Activated CD8-positive, alpha-beta memory T cell treated with anti-CD3 and anti-CD28 coated beads, Interleukin-2, amount 10 ng/mL, durations not matched to agents 7 days and 5 days (primary cell): ENCODE measurements at places on chromosomes 6 and 20.

DNA sequence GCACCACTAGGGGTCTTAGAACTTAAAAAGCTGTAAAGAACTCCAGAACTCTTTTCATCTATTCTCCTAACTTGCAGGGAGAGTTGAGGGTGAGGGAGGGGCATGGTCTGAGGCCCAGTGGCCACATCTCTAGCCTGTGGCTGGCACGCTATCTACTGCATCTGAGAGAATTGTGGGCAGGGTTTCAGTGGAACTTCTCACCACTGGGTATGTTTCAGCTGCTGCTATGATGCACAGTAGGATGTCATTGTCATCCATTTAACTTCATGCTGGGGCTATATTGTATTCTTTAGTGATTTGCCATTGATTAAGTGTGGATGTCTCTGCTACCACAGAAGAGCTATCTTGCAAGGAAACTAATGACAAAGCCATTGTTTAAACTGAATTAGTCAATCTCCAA, 4.5 kb downstream of the TMEM14A start:
- DNase-seq, result no peak

- no peak for DNase-seq
These were observed 77.4 kb upstream of the ENPP5 start for GRCh38 chr6:46248143-46248542.

DNA sequence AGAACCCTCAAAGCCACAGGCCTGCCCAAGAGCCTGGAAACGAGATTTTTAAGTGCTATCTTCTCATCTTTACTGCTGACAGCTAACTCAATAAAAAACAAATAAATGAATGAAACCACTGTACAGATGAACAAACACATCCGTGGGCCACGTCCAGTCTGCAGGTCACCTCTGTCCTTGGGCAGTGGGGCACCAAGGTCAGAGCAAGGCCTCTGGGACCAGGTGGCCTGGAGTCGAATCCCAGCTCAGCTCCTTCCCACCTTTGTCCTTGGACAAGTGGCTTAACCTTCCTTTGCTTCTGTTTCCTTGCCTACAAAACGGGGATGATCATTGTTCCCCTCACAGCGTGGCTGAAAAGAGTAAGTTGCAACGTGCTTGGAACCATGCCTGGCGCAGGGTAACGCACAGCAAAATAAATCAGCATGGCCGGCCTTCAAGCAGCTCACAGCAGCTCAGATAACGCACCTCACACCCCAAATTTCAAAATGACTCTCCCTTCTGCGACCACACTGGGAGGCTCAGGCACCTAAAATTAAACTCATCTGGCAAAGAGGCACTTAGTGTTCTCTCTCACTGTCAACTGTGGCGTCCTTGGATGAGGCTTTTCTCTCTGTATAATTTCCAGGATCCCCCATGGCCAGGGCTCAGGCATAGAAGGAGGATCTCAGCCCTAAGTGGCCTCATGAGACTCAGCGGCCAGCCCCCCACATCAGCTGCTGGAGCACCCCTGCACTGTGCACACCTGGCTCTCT, 35.7 kb downstream of the RRBP1 start:
- no peak for DNase-seq

- DNase-seq, result no peak
These were observed 6.3 kb downstream of the SAMD5 start for GRCh38 chr6:147514831-147515230.

- peak; percentile 45 for DNase-seq
These were observed 27.9 kb upstream of the TBC1D7 start for GRCh38 chr6:13355999-13356785.

GRCh38 chr20:38326309-38326708, 20.0 kb upstream of the LBP start:
- no peak for DNase-seq

DNA sequence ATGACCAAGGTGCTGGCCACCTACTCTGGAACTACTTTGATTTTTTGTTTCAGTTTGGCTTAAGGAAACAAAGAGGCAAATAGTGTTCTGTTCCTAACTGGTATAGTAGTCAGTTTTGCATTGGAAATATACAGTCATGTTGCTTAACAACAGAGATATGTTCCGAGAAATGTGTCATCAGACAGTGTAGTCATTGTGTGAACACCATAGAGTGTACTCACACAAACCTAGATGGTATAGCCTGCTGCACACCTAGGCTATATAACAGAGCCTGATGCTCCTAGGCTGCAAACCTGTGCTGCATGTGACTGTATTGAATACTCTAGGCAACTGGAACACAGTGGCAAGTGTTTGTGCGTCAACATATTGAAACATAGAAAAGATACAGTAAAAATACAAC, 80.4 kb downstream of the ARID1B start:
- no peak for DNase-seq

DNA sequence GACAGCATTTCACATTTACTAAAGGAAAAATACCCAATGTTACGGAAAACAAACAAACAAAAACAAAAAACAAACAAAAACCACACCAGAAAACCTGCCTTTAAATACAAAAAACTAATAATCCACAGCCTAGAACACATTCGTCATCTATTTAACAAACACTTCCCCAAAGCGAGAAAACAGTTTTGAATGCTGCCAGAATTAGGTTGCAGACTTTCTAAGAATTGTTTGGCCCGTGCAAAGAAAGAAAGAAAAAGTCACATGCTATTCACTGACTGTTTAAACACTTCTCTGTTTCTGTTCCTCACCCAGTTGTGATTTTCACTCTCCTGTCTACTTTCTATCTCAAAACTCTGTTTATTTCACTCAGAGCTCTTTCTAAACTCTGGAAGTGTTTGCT, 52.5 kb downstream of the BCAS1 start:
- no peak for DNase-seq

DNA sequence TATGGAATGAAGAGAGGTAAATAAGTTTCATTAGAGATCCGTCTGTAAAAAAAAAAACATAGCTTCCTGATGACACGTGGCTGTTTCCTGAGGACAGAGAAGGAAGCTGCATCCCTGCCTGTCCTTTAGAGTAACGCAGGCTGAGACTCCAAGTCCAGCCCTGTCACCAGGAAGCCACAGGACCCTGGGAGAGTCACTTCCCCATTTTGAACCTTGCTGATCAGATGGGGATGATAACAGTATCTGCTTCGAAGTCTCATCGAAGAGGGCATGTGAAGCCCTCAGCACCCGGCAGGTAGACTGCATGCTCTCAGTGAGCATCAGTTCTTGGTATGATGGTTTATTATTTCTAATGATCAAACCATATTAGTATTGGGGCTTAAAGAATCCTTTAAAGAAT, 139.1 kb upstream of the KCNG1 start:
- no peak for DNase-seq

- DNase-seq, result no peak
These were observed 609.3 kb upstream of the CITED2 start for GRCh38 chr6:139983555-139984276.
